ENCODE measurements at places on chromosomes 5 and 9.

- no peak for DNase-seq
Observed at GRCh38 chr9:28956116-28956880, 1383.0 kb upstream of the C9orf72 start.

DNA sequence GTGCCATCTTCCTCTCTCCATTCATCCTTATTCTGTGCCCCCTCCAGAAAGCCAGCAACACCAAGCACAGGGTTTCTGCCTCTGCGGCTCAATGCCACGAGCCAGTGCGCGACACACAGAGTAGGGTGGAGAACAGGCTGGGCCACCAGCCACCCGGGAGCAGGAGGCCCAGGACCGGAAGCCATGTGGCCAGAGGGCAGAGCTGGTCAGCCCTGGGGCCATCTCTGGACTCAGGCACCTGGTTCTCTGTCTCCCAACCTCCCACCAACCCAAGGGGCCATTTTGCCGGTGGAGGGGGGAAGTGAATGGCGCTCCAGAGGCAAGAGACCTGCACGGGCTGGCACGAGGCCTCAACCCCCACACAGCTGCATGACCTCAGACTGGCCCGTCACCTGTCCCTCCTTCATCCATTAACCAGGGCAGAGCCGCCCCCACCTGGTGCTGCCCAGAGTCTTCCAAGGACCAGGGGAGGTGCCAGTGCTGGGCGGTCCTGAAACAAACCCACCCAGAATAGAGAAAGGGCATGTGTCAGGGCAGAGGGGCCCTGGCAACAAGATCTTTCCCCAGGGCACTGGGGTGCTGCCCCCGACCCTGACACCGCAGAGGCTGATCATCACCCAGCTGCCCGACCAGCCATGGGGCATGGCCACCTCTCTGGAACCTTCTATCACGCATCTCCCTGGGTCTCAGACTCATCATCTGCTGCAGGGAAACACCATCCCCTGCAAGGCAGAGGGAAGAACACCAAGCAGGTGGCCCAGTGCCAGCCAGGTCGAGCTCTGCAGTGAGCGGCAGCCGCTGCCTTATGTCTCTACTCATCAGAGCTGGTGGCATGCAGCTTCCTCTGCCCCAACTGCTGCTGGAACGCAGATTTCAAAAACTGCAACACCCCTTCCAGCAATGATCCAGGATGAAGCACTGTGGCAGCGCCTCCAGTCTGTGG lies 11.9 kb downstream of the VAV2 start:
- no peak for DNase-seq

GRCh38 chr5:134437340-134437846 lies 25.7 kb upstream of the CDKN2AIPNL start:
- no peak for DNase-seq

DNA sequence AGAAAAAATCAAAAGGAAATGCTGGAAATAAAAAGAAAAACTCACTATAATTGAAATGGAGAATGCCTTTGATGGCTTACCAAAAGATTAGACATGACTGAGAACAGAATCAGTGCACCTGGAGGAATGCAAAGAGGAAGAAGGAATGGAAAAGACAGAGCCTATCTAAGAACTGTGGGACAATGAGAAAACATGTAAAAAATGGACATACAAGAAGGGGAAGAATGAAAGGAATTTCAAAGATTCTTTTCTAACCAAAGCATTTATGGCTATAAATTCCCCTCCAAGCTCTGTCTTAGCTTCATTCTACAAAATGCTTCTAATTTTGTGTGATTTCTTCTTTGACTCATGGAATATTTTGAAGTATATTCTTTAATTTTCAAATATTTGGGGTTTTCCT lies 47.5 kb upstream of the CLK4 start:
- DNase-seq, result no peak

DNA sequence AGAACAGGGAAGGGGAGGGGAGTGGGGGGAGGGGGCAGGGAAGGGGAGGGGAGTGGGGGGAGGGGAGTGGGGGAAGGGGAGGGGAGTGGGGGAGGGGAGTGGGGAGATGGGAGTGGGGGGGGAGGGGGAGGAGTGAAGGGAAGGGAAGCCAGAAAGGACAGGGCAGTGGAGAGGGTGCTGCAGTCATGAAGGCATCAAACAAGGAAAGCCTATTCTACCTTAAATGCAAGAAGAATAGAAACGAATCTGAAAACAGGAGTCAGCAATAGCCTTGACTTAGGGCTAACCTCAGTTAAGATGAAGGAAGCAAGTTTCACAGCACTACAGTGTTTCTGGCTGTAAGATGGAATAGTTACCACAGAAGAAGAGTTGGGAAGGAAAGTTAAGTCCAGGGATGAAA lies 59.5 kb downstream of the CAMSAP1 start:
- DNase-seq, result no peak

GRCh38 chr5:83988293-83988685 lies 267.6 kb upstream of the HAPLN1 start:
- no peak for DNase-seq

DNA sequence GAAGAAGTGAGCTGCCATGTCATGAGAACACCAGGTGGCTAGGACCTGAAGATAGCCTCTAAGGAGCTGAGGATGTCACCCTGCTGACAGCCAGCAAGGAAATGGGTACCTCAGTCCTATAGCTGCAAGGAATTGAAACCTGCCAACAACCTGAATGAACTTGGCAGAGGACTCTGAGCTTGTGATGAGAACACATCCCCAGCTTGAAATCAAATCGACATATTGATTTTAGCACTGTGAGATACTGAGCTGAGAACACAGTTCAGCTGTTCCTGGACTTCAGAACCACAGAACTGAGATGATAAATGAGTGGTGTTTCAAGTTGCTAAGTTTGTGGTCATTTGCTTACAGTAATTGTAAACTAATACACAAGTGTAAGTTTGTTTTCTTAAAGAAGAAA lies 5.5 kb upstream of the RASEF start:
- no peak for DNase-seq

DNA sequence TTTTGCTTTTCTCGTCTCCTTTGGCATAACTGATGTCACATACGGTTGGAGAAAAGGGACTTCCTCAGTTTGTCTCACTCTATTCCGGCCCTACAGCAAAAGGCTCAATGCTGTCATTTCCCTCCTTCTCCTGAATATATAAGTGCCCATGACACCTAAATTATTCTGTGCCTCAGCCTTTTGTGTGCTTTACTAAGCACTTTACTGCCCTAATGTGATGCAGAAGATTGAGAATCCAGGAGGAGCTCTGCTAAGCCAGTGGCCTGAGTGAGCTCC lies 7.6 kb downstream of the CD180 start:
- DNase-seq, result no peak

DNA sequence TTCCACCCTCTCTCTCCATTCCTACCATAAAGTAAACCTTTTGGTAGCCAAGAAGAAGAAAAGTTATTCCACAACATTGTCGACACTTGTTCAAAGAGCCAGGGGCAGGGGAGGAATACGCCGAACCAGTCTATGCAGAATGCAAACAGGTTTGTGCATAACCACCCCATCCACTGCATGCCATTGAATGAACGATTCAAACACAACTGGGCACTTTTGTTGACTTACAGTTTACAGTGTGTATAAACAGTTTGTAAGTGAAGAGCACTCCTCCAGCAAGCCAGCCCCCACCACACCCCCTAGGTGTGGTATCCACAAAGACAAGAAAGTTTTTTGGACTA lies 6.8 kb upstream of the S1PR3 start:
- DNase-seq, result no peak

DNA sequence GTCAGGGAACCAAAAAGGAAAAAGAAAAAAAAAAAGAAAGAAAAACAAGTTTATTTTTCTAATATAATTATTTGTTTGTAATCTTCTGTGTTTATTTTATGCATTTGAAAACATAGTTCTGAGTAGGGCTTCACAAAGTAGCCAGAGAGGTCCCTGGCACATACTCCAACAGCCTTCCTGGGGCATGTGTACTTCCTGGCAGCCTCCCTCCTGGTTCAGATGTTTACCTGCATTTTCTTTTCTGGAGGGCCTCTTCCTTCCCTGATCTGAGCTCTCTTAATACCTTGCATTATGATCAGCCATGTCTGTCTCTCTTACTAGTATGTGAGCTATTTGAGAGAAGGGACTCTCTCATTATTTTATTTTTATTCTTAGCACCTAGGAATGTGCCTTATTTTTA lies 361.8 kb downstream of the KDM4C start:
- no peak for DNase-seq

DNA sequence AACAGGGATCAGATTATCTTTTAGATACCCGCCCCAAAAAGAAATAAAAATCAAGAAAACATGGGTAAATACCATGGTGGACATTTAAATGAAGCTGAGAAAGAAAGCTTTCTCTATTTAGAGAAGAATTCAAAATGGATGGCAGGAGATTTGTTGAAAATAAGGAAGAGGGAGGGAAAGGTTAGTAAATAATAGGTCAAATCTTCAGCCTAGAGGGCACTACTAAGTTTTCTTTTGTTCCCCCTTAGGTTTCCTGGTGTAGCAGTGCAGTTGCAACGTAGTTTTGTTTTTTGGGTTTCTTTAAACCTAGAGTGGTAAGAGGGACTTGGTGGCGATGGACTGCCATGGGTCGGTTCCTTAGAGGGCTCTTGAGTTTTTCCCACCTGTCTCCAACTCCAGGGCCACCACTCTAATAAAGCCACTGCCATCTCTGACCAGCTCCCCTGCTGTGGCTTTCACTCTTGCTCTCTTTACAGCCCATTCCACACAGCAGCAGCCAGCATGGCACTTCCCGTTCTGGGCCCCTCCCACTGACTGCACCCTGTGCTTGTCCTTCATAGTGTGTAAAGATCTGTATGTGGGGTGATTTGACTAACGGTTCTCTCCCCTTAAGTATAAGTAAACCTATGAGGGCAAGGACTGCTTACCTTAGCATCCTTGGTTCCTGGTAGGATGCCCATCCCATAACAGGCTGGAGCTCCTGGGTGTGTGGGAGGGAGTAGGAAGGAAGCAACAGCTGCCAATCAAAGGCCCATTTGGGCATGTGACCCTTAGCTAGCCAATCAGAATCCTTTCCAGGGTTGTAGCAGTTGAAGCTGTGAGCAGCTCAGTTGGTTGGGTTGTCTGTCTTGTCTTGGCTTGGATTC lies 118.3 kb downstream of the SLC1A3 start:
- peak; percentile 60 for DNase-seq

GRCh38 chr5:6592601-6593000 lies 40.2 kb downstream of the NSUN2 start:
- no peak for DNase-seq

GRCh38 chr5:87526131-87526530 lies 113.4 kb upstream of the CCNH start:
- no peak for DNase-seq

DNA sequence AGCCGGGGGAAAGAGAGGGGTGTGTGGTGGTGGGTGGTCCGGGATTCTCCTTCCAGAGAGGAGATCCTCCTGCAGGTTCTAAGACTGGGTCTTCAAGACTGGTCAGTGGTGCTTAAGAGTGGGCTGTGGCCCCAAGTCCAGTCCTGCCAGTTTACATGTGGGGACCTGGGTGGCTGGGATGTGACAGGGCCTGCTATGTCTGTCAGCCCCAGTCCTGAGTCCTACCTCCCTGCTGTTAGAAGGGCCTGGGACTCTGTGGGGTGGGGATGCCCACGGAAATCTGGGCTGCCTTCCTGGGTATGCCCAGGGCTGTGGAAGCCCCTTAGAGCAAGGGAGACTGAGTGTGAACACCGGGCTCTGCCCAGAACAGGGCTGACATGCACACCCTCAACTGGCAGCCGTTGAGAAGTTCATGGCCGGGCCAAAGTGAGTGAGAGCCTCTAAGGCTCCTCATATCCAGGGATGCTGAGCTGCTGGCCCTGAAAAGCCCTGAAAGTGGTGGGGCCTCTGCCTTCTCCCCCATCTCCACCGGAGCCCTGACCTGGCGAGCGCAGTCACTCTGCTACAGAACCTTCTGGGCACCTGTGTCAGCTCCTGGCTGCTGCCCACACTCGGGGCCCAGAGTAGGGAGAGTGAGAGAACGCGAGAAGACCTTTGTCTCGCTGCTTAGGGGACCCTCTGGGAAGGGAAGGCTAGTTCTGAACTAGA lies 1.7 kb downstream of the PHF2 start:
- DNase-seq, result no peak

- DNase-seq, result no peak
Observed at GRCh38 chr5:115372146-115372545, 75.7 kb upstream of the CCDC112 start.

DNA sequence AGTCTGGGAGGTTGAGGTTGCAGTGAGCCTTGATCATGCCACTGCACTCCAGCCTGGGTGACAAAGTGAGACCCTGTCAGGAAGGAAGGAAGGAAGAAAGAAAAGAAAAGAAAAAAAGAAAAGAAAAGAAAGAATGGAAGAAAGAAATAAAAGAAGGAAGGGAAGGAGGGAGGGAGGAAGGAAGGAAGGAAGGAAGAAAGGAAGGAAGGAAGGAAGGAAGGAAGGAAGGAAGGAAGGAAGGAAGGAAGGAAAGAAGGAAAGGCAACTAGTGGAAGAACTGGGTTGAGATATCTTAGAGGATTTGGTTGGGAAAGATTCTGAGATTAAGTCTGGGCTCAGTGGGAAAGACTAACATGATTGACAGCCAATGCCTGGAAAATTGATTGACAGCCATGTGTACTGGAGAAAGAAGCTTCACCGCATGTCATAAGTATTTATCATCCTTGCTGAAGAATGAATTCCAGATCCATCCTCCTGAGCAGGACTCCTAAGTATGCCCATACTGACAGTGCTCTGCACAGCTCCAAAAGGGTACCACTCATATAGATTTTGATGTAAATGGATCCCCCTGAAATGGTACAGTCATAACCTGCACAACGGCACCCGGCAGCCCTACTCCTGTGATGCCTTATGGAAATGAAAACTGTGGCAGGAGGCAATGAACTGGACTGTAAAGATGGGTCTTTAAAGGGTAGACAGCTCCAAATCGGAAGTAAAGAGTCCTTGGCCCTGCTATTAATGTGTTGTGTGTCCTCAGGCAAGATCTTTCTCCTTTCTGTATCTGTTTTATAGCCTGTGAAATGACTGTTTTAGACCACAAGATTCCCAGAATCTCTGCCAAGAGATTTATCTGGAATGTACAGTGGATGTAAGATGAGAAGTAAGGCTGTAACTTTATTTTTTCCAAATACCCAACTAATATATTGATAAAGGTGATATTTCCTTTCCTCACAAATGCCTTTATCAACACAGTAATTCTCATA lies 16.9 kb upstream of the ADRA1B start:
- DNase-seq, result no peak

DNA sequence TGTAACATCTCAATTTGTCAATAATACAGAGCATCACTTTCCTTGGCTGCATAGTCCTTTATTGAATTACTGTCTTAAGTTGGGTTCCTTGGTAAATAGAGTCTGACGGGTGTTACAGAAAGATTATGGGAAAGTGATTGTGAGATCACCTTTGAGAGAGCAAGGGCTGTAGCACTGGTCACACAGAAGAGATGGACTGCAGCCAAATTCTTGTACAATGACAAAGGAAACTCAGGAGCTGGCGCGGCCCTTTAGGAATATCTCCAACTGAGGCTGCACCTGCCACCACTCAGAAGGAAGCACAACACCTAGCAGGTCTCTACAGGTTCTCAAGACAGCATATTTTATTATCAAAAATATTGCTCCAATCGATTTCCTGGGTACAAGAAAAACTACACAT lies 350.0 kb upstream of the ISL1 start:
- DNase-seq, result no peak

- DNase-seq, result no peak
Observed at GRCh38 chr5:82104872-82105271, 133.0 kb downstream of the ATG10 start.
